Endothelial cell (in vitro differentiated cells): ENCODE measurements at places on chromosomes 1 and 21. TPM values are rescaled to one million over a fixed set of nuclear protein-coding genes. Genes with fewer than 3 reads are reported as not detected.

STYXL2 gene
- total RNA-seq: 1.9 TPM

MIXL1 gene
- 2.4 TPM for total RNA-seq

C1orf116 gene
- 0.08 TPM for total RNA-seq

UQCRHL gene
- 2.4 TPM for total RNA-seq

ADAM30 gene
- total RNA-seq: not detected

PCNX2 gene
- 24.0 TPM for total RNA-seq

HSD3B2 gene
- total RNA-seq: not detected

FMO3 gene
- total RNA-seq: not detected

SUCO gene
- 81.2 TPM for total RNA-seq

FCRL4 gene
- total RNA-seq: not detected

- no peak for DNase-seq
These were observed 1.4 kb downstream of the S100A6 start for GRCh38 chr1:153534226-153534924.

DNA sequence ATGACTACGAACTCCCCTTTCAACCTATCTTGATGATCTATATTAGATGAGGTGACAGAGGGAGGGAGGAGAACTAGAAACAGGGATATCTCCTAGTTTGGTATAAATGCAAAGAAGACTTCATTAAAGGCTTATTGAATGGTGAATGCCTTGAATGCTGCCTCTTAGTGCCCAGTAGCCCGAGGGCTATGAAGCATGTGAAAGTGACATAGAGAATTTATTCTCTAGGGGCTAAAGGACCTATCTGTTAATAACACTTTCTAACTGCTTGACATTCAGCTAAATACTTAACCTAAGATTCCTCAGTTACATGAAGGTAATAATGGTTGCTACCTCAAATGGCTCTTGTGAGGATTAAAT is 764.1 kb downstream of the LTN1 start:
- DNase-seq: no peak

DNA sequence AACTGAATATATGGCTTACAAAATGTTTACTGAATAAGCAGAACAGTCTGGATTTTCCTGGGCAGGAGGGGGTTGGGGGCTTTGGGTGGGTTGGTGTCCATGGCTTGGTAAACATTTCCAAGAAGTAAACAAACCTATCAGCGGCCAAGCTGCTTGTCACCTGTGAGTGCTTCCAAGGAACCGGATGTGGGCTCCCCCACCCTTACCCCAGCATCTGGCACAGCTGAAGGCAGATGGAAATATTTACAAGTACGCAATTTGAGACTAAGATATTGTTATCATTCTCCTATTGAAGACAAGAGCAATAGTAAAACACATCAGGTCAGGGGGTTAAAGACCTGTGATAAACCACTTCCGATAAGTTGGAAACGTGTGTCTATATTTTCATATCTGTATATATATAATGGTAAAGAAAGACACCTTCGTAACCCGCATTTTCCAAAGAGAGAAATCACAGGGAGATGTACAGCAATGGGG is at the start of gene CLCA1:
Gene CLCA1 (plus strand): TSS at position 427 of the 477 bp plus-strand sequence. CDS start 45 bp downstream, at position 472.
- no peak for DNase-seq

- no peak for DNase-seq
These were observed 151.6 kb downstream of the RERE start for GRCh38 chr1:8665833-8666232.

DNA sequence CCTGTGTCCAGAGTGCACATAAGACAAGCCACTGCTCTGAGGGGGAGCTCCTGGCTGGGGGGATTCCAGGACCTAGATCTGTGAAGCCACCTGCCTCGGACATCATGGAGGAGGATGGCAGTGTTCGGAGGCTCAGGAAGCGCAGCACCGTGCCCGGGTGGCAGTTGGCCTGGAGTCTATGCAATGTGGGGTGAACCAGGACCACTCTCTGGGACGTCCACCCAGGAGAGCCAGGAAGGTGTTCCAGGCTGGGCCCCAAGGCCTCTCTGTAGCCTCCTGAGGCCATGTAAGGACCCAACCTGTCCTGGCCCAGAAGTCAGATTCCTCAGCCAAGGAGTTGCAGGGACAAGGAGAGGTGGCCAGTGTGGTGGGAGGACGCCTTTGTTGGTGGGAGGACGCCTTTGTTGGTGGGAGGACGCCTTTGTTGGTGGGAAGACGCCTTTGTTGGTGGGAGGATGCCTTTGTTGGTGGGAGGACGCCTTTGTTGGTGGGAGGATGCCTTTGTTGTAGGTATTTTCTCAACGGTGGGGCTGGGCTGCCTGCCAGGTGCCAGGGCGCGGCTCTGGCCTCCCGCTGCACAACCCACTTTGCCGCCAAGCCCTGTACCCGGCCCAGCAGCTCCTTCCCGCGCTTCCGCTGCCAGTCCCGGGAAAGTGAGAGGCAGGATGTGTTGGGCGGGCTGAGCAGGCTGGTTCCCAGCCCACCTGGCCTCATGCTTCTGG is 30.6 kb upstream of the BMP8B start:
- DNase-seq: no peak

- DNase-seq: no peak
These were observed 42.1 kb upstream of the ZP4 start for GRCh38 chr1:237932816-237933215.

DNA sequence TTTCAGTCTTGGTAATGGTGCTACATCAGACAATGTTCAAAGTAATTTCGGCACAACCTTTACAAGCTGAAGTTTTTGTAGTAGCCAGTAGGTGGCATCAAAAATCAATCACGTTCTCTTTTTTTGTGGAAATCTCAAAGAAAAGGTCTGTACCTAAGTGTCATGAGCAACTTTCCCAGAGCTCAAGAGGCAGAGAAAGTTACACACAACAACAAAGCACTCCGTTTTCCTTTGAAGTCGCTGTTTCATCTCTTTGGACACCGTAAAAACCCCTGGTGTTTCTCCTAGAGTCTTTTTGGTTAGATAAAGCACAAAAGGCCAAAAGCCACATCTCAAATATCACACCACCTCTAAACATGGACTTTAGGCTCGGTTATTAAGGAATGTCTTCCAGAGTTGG is 131.6 kb downstream of the LHX8 start:
- DNase-seq: peak; percentile 7

DNA sequence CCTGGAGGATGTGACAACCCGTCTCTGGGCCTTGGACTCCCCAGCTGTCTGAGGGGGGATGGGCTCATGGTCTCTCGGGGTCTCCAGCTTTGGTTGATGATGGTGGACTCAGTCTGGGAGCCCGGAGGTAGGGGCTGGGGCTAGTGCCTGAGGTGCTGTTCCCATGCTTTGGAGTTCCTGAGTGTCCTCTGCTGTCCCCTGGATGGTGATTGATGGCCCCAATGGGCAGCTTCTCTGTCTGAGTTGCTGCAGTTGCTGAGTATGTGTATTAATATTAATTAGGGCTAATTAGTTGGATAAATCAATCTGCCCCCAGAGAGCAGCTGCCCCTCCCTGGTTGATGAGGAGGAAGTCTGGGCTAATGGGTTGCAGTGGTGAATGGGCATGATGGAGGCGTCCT is 30.6 kb downstream of the FAAH start:
- no peak for DNase-seq

DNA sequence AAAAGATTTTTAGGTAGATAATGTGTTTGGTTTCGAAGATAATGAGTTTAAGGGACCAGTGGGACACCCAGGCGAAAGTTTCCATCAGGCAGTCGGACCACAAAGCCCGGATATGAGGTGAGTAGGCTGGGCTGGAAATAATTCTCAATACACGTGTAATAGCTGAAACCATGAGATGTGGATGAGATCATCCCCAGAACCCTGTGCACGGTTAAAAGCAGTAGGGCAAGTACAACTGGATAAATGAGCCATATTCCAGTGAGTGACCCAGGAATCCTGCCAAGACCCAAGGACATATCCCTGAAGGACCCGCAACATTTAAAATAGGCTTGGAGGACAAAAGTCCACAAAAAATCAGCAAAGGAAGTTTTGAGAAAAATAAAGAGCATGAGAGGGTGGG is 21.5 kb upstream of the NHLH2 start:
- DNase-seq: no peak

DNA sequence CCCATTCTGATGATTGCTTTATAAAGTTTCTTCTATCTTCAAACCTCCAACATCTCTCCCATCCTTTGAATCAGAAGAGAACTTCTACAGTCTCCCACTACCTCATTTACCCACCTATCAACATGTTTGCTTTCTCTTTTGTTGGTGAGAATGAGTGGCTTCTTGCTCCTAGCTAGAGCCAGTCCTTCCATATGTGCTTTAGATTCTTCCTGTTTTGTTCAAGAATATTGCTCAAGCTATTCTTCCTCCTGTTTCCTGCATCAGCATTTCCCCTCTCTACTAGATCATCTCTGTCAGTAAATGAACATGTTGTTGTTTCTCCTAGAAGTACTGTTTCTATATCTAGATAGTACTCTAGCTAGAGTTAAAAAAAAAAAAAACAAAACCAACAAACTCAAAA is 6.3 kb downstream of the ATF6 start:
- no peak for DNase-seq

GRCh38 chr1:217498209-217498608 is 132.7 kb downstream of the GPATCH2 start:
- DNase-seq: no peak

- peak; percentile 51 for DNase-seq
These were observed 591 bp downstream of the KCTD3 start for GRCh38 chr1:215567491-215568298.

GRCh38 chr1:73635021-73635420 is 563.0 kb downstream of the LRRIQ3 start:
- DNase-seq: no peak

DNA sequence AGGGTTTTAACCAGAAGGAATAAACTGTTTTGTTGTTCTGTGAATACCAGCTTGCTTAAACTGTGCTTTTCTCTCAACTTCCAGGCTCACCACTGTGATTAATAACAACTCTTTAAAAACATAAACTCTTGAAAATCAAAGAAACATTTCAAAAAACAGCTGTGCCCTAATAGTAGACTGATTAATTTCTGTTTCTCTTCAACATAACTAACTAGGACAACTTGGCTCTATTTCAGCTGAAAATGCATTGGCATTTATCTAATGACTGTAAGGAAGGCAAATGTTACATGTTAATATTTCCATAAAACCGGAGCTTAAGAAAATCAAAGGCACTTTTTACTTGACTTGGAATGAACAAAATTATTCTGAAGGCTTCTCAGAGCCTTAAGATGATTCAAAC is 656.1 kb upstream of the NEGR1 start:
- DNase-seq: no peak

GRCh38 chr1:50978144-50978851 is 8.3 kb downstream of the CDKN2C start:
- DNase-seq: peak; percentile 47

DNA sequence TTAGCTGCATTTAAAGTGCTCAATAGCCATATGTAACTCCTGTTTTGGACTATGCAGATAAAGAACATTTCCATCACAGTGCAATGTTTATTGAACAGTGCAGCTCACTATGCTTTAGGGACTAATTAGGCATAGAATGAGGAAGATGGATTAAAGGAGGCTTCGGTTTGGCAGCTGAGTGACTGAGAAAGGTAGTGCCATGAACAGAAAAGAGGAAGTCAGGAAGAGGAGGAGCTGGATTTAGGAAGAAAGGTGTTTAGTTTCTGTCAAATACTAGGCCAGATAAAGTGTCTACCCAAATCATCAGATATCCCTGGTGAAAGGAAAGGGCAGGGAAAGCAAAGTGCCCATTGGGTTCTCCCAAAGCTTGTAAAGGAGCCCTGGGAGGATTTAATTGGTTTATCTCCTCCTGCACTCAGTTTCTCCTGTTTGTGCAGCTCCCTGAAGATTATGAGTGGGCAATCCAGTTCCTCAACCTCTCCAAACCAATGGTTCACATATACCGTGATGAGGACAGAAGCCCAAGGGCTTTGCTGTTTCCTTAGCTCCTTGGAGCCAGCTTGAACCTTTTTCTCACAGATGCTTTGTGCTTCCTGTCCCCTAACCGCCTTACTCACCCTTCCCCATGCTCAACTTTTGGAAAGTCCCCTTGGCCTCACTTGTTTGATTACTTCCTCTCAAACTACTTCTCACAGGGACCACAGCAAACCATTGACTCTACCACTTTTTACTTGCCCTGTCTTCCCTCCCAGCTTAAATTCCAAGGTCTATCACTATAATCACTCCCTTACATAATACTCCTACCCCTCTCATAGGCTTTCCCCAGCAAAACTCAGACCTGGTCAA is 3.5 kb upstream of the RAP1A start:
- DNase-seq: no peak

DNA sequence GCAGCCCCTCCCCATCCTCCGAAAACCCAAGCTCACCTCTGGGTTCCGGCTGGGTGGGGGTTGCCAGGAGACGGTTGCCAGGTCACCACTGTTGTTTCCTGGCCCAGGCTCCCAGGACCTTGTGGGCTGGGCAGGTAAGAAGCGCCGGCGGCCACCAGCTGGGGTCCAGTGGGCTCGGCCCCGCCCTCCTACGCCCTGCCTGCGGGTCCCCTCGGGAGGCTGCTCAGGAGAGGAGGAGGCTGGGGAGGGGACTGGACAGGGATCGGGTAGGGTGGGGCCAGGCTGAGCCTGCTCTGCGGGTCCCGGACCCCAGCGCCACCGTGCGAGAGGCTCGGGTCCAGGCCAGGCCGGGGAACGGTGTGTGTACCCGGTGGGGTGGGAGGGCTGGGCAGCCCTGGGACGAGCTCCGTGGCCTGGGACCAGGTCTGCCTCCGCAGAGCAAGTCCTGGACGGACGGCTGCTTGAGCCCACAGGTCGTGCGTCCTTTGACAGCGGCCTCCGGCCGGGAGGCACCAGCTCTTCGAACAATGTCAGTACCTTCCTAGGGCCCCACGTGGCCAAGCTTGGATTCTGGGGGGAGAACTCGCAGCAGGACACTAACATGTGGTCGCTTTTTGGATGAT is at the start of gene TTLL10:
Gene TTLL10 (plus strand): TSS at position 88 of the 623 bp plus-strand sequence. CDS start 5,336 bp downstream, outside the sequence.
- peak; percentile 6 for DNase-seq

- no peak for DNase-seq
These were observed 111.3 kb downstream of the TGFB2 start for GRCh38 chr1:218456444-218456843.

GRCh38 chr1:21716169-21716568 is 47.0 kb upstream of the RAP1GAP start:
- no peak for DNase-seq

GRCh38 chr21:29237110-29238052 is 61.3 kb upstream of the BACH1 start:
- no peak for DNase-seq

DNA sequence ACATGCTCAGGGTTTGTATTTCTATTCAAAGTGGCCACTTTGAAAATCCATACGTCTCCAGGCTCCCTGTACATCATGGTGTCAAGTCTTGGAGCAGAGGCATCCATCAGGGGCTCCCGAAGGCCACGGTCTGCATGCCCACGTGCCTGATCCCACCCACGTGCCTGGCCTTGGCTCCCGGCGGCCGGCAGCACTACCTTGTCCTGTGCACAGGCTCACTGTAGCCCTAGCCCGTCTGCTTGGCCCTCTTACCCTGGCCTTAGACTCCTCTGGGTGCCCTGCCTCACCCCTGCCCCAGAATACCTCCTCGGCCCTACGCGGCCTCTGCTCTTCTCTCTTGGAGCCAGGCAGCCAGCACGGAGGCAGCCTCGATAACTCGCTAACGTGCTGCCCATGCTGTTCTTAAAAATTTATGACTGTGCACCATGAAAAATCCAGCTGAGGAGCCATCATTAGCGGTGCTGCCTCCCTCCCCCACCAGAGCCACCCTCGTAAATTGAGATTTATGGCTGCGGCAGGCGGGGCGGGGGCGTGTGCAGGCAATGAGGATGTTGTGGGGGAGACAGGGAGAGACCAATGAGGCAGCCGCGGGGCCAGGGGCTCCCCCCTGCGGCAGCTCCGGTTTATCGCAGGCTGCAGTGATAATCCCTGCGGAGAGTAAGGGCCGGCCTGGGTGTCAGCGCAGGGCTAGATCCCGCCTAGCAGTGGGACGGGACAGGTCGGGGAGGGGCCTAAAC is 24.6 kb downstream of the DMAP1 start:
- peak; percentile 76 for DNase-seq
